Right renal pelvis (tissue), 4 donors: ENCODE measurements at places on chromosomes 1 and 21.

GRCh38 chr1:232034556-232034955 is 408.0 kb downstream of the DISC1 start:
- DNase-seq, result no peak

- peak; percentile 82 for DNase-seq
Measured at GRCh38 chr1:11735854-11736745, at the start of gene AGTRAP. Gene AGTRAP, plus strand, starts transcription at chr1:11736136. Its CDS starts 73 bp downstream, at chr1:11736209.

- peak; percentile 25 for DNase-seq
Measured at GRCh38 chr1:112849425-112850033, 106.5 kb downstream of the SLC16A1 start.

DNA sequence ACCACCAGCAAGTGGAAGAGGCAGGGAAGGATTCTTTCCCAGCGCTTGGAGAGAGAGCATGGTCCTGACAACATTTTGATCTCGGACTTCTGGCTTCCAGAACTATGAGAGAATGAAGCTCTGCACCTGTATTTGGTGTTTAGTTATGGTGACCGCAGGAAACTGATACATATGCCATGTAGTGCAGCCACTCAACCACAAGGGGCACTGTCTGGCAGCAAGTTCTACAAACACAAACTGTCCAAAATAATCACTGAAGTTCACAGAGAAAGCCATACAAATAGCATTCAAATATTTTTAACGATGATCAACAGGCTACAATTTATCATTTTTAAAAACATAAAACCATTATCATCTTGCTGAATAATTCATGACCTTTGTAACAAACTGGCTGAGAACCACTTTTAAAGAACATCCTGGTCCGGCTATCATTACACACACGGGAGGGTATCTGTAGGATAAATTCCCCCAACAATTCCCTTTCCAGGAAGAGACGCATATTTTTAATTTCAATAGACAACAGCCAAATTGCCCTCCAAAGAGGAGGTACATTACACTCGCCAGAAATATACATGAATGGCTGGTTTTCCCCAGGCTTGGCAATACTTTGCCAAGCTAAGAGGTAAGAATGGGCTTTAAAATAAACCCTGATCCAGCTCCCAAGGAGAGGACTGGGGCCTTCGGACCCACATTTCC is 9.2 kb upstream of the CBR3 start:
- DNase-seq, result no peak

GRCh38 chr1:162094271-162094670 is 24.8 kb downstream of the NOS1AP start:
- no peak for DNase-seq

DNA sequence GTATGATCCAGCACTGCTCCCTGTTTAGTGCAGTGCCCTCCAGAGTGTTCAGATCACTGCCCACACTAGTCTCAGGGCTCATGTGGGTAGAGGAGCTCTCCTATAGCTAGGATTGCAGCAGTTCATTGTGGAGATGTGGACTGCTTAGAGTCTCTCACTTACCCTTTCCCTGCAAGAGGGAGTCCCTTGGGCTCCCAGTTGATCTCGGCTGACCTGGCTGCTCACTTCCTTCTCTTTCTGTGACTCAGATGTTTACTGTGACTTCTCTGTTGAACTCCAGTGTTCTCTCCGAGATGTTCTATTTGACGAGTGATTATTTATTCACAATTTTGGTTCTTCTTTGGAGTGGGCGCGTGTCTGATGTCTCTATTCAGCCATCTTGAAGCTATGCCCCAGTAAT is 141.9 kb downstream of the PTBP2 start:
- DNase-seq, result no peak

- no peak for DNase-seq
Measured at GRCh38 chr1:15583016-15583706, 1.7 kb downstream of the AGMAT start.

DNA sequence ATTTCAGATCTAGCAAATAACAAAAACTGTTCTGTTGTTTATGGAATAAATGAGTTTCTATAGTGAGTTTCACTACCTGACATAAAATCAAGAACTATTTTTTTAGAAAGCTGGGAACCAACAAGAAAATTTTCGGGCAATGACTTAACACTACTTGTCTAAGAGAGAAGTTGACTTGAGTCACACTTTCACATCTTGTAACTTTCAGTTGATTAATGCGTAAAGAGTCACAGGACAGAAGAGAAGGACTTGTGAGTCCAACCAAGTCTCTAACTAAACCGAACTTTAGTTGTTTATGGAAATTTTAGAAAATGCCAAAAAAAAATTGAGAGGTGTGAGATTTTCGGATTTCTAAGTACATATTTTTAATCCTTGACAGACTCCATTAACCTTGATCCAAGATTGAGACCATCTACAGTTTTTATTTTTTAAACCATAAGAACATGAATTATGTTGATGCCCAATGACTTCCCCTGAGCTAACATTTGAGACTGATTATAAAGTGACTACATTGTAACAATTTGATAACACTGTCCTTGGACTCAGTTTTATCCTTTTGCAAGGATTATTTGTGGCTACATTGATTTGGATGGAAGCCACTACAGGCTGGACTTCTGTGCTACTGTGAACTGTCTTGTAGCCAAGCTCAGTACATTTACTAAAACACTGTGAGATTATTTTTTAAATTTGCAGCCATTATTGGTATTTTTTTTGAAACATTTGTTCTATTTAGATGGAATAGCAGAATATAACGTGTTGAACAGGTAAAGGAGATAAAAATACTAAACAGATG is 284.0 kb downstream of the PTPRC start:
- DNase-seq, result no peak

DNA sequence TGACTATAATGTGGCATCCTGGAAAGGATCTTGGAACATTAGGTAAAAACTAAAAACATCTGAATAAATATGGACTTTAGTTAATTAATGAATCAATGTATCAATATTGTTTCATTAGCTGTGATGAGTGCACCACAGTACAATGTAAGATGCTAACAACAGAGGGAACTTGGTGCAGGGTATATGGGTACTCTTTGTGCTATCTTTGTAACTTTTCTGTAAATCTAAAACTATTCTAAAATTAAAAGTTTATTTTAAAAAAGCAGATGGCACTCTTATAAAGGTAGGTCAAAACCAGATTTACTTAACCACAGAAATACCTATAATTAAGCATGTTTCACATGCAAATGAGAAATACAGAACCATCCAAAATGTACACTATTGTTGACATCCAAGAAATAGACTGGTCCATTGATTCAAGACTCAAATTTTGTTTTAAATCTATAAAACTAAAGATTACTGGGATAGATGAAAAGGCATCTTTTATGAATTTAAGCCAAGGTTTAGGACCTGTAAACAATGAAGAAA is 38.4 kb downstream of the ACBD3 start:
- DNase-seq, result no peak
